ENCODE measurements at places on chromosomes 2 and 18.

GRCh38 chr18:61833387-61833786 is 59.4 kb downstream of the RNF152 start:
- DNase-seq, result no peak

GRCh38 chr18:13461469-13461868 is 242.9 kb downstream of the LDLRAD4 start:
- DNase-seq, result peak; percentile 41

DNA sequence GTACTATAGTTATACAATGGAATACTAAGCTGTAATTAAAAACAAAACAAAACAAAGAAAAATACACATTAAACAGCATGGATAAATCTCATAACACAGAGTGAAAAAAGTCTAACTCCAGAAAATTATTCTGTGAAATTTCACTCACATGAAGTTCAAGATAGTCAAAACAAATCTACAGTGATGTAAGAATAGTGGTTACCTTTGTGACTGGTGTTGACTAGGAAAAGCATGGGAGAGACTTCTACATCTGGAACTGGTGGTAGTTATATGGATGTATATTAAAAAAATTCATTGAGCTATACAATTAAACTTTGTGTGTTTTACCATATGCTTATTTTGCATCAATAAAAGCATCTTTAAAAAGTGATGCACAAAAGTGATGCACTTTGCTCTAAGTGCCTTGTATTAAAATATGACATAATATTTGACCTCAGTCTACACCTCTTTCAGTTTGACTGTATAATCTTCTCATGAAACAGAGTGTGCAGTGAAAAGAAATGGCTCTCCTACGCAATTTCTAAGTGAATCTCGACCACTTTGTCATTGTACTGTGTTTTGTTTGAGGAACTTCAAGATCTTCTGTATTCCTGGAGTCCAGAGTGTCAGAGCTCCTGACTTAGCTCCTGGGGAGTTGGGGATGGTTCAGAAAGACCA is 28.0 kb downstream of the STAT4 start:
- DNase-seq, result no peak

- no peak for DNase-seq
Observed at GRCh38 chr2:51620796-51621195, 588.9 kb upstream of the NRXN1 start.

DNA sequence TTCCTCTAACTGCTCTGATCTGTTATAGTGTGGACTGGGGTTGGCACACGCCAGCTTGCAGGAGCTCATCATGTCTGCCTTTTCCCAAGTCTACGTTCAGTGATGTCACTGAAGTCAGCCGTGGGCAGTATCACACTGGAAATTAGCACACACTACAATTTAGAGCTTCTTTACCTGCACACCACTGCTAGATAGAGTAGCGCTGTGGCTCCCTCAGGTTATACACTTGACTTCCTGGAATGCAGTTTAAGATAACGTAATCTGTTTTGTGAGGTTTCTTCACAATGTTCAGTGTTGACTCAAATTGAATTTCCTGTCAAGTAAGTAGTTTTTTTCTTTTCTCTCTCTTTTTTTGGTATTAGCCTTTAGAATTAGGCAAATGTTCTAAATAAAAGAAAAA is 487.2 kb downstream of the DCDC2C start:
- no peak for DNase-seq

DNA sequence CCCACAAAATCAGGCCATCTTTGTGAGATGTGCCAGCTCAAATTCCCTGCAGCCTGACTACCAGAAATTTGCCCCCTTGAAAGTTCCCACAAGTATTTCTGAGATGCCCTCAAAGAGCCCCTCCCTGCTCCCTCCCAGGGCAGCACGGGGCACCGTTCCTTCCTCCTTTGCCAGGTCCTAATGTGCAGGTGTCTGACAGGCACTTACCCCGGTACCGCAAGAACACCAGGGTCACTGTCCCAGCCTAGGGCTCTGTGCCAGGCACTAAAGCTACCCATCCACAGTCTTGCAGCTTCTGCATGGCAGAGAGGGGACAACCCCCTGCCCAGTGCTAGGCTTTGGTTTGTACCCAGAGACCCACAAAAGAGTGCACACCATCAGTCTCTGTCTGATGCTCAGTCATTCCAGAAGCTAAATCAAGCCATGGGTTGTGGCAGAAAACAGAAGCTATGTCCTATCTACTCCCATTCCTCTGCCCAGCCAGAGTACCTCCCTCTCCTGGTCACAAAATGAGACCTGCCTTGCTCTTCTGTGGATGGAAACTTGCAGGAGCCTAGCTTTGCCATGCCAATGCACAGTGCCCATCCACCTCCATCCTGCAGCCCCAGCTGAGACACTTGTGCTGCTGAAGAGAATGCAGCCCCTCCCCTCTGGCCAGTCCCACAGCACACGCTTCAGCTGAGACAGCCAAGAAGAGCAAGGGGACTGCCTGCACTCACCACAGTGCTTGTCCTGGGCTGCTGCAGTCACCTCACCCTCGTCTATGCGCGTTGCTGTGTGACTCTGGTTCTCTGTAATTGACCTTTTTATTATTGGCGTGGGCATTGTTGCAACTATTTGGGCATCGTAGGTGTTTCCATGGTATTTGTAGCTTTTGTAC is 48.7 kb downstream of the INPP5D start:
- DNase-seq, result no peak

GRCh38 chr18:69887256-69887655 is 60.4 kb downstream of the CD226 start:
- DNase-seq, result no peak

GRCh38 chr2:239277401-239278085 is 123.3 kb downstream of the HDAC4 start:
- no peak for DNase-seq

Data from hematopoietic multipotent progenitor cell treated with erythropoietin and hydrocortisone succinate and interleukin-3 and kit ligand, for 8 days (in vitro differentiated cells).